ENCODE measurements at places on chromosomes 1 and 21.

- DNase-seq, result no peak
Measured at GRCh38 chr1:55147524-55147923, 67.6 kb downstream of the USP24 start.

- DNase-seq, result no peak
Measured at GRCh38 chr1:1862905-1863547, 27.9 kb downstream of the GNB1 start.

- DNase-seq, result no peak
Measured at GRCh38 chr1:172895761-172896160, 155.0 kb downstream of the TNFSF18 start.

DNA sequence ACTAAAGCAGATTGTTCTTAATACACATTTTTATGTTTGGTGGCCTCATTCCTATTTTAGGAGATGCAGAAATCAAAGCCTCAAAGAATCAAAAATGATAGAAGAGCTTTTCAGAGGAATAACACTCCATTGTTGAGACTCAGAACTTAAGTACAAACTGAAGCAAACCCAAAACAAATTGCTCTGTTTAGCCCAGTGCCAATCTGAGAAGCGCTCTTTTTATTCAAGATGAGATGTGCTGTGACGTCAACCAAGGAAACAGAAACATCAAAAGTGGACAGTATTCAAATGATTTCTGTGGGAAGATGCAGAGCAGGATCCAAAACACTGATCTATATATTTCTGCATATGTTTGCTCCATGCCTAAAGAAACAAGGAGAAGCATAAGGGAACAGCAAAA is 18.0 kb downstream of the COLGALT2 start:
- no peak for DNase-seq

GRCh38 chr1:14880456-14881316 is 272.9 kb upstream of the TMEM51 start:
- DNase-seq, result no peak

- DNase-seq, result peak; percentile 23
Measured at GRCh38 chr1:170204121-170204520, 58.4 kb downstream of the NTMT2 start.

GRCh38 chr1:171127501-171127900 is 36.8 kb downstream of the FMO3 start:
- peak; percentile 81 for DNase-seq

GRCh38 chr1:165073185-165074007 is 283.1 kb downstream of the LMX1A start:
- DNase-seq, result peak; percentile 67

- DNase-seq, result no peak
Measured at GRCh38 chr1:174818014-174818616, 181.6 kb upstream of the CACYBP start.

DNA sequence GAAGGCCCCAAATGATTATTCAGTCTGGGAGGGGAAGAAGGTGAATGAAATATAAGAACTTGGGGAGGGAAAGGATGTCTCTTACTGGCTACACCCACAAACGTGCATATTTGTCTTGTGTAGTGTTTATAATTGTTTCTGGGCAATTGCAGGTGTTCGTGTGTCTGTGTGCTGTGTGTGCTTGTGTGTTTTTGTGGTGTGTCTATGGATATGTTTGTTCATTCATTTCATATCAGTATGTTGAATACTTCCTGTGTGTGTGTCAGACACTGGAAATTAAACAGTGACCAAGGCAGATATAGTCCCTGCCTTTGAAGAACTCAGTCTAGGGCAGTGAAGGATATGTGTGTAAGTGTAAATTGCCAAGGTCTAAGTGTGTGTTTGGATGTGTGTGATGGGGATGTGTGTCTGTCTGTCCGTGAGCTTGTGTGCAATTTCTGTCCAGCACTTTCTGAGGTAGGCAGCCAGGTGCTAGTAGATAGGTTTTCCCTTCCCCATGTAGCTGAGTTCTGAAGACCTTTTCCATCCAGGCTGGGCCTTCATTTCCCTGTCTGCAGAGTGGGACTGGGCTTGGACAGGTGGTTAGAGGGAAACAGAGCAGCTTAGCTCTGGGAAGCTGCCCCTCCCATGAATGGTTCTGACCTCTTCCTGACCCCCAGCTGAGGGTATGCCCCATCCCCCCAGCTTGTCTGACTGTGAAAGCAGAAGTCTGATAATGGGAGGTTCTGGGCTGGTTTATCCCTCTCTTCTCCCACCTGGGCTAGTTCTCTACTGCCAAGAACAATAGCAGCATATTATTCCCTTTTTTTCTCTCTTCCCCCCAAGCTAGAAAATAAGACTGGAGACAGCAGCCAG is 3.8 kb downstream of the AGO1 start:
- no peak for DNase-seq

- no peak for DNase-seq
Measured at GRCh38 chr1:86502721-86503405, 34.1 kb downstream of the CLCA1 start.

GRCh38 chr1:71438626-71439025 is 357.8 kb upstream of the ZRANB2 start:
- DNase-seq, result no peak

GRCh38 chr1:54053745-54054437 is 483 bp downstream of the TCEANC2 start:
- DNase-seq, result peak; percentile 43

GRCh38 chr1:11891433-11892186 is 32.9 kb upstream of the NPPB start:
- DNase-seq, result no peak

DNA sequence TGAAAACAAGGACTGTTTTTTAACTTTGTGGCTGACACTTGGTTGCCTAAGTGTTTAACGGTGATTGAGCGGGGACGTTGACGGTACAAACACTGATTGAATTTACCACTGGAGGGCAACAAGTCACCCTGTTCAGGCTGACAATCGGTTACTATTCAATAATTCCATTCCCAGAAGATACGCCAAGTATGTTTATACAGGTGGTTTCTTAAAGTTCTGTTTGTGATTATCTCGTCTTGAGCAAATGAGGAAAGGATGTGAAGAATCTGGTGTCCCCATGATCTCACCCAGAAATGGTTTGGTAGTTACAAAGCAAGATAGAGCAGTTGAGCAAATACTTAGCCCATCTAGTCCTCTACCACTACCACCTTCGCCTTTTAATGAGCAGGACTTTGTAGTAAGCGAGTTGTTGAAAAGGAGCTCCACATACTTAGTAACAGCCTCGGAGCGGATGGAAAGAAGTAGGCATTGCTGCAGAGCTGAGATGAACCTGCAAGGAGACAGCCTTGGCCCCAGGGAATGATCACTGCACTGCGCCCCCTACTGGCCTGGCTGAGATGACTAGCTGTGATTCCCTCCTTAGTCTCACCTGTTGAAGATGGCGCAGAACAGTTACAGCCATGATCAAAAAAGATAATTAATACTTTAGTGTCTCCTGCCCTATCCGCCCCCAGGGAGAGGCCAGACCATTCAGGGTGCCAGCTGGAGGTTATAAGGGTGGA is 36.3 kb downstream of the IFNAR1 start:
- peak; percentile 76 for DNase-seq
